ENCODE measurements at places on chromosomes 5 and 9.
A peak's percentile ranks its signal among the peaks of the same experiment; 100 is the strongest.

DNA sequence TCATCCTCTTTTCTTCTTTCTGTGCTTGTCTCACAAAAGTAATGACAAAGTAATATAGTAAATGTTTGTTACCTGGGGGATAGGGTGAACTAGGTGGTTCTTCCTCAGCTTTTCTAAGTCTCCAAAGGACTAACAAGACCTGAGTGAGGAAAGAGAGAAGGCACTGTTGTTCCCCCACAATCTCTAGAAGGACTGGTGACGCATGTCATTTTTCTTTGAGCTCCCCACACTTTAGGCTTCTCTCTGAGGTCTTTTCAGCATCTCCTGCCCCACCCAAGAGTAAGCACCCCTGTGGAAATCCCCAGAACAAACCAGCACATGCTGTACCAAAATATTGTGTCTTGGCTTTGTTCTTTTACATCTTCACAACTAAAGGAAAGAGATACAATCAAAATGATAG is 2.4 kb upstream of the IL7R start:
- peak; percentile 51 for DNase-seq

DNA sequence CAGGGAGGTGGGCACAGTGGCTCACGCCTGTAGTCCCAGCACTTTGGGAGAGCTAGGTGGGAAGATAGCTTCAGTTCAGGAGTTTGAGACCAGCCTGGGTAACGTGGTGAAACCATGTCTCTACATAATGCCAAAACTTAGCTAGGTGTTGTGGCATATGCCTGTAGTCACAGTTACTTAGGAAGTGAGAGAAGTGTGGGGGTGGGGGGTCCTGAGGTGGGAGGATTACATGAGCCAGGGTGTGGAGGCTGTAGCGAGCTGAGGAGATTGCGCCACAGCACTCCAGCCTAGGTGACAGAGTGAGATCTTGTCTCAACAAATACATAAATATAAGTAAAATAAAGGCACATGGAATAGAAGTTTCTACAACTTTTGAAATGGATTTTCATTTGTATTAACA is 23.1 kb downstream of the VCAN start:
- no peak for DNase-seq

GRCh38 chr9:17219261-17219660 is 84.4 kb downstream of the CNTLN start:
- DNase-seq: no peak

- DNase-seq: no peak
Observed at GRCh38 chr9:133734590-133735414, 3.4 kb downstream of the SARDH start.

DNA sequence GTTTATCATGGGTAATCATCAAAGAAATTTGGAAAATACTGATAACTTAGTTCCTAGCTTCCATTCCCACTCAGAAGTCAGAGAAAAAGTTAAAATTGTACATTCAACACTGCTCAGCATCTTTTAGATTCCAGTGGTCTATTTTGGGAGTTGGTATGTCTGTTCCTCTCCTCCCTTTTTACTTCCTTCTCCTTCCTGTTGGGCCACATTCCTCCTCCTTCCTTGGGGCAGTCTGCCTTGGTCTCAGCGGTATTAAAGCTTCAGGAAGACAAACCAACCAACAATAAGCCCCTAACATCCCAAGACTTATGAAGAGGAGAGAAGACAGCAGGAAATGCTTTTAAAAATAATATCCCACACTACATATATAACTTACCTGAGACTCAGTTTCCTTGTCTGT is 49.9 kb upstream of the SSBP2 start:
- DNase-seq: no peak

DNA sequence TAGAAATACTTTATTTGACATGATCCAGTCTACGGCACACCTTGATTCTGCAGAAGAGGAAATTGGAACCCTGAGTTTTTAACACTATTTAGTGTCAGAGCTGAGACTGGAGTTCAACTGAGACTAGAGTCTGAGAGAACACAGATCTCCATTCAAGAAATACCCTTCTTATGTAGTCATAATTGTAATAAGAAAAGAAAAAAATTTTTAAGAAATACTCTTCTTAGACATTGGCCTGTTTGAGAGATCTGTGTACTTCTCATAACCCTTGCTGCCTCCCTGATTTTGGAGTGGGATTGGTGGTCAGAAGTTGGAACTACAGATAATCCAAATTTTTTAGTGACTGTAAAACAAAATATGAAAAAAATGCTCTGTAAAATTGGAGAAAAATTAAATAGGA is 253.4 kb downstream of the ARRDC3 start:
- DNase-seq: no peak

DNA sequence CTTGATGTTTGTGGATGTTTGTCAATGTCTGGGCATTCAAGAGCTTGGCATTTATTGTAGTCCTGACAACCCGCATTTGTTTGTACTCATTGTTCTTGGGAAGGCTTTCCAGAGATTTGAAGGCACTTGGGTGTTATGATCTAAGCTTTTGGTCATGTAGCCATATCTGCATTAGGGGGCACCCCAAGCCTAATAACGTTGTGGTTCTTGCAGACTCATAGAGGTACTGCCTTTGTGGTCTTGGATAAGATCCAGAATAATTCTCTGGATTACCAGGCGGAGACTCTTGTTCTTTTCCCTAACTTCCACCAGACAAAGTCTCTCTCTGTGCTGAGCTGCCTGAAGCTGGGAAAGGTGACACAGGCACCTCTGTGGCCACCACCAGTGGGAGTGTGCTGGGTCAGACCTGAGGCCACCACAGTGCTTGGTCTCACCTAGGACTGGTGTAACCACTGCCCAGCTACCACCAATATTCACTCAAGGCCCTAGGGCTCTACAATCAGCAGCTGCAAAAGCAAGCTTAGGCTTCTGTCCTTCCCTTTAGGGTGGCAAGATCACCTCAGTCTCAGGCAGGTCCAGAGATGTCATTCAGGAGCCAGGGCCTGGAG is 144.4 kb upstream of the TAS2R1 start:
- DNase-seq: no peak

DNA sequence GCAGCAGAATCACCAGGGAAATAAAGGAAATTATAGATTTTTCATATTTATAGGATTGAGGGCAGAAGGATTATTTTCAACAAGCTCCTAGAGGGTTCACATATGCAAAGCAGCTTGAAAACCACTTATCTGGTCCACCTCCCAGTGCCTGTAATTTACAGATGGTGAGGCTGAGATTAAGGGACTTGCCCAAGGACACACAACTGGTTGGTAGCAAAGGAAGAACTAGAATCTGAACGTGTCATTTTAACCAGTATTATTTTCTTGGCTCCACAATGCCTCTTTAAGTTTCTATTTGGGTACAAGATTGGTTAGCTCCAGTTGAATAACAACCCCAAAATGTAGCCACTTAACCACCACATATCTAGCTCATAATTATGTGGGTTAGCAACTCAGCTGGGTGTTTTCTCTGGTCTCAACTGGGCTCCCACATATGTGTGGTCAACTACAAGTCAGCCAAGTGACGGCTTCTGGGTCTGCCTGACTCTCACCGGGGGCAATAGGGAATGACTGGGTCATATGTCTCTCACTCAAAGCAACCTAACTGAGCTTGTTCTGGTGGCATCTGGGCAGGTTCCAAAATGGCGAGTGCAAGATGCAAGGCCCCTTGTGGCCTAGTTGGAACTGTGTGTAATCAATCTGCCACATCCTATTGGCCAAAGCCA is 127.7 kb downstream of the ZDHHC21 start:
- DNase-seq: no peak

DNA sequence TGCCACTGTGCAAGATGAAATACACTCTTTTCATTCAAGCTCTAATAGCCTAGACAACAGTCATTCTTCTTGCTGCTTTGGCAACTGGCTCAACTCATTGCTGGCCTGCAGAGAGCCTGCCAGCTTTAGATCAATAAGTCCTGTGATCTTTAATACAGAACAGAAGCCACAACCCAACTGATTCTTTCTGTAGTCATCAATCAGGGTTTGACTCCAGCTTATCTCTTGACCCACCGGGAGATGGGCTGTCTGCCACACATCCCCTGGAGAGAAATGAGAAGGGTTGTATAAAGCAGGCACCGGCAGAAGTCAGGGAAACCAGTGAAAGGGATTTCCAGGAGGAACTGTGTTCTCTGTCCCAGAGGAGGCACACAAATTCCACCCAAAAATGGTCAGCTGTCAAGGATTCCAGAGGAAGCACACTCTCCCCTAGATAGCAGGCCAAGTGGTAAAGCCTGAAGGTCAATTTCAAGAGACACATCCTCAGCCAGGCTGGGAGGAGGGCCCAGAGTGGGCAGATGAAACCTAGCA is 24.5 kb downstream of the LHFPL2 start:
- DNase-seq: no peak

DNA sequence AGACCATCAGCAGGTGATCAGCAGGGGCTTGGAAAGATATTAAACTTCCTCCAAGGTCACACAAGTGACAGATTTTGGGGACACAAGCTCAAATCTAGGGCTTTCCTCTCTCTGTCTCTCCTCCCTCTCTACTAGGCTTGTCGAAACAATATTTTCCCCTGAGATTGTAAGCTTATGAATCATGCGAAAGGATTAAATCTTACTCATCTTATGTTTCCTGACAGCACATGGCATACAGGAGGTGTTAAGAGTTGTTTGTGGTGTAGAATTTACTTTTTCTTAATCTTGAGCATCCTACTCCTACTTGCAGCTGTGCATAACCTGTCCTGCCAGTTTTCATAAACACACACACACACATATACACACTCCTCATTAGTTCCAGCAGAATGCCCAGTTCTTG is 186.3 kb downstream of the MARCHF11 start:
- no peak for DNase-seq

DNA sequence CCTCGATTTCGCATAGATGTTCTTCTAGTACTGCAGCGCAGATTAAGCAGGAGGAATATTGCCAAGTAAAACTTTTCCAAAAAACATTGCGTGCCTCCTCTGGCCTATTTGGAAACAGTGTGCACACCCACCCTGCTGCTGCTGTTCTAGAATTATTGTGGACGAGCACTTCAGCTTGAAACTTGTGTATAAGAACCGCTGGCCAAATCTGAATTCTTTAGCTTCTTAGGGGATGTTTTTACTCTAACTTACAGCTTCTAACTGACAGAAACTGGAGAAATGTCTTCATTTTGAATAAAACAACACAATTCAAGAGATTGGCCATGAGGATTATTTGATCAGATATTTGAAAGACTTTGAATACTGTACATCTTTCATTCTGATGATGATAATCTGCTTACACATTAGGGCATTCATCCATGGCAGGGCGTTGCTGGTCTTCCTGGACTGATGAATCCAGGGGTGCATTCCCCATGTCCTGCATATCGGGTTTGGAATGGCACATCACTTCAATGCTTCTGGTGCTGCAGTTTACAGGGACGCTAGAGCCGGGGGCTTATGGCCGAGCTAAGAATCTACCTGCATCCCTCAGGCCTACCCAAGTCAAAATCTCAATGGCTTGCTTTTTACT is 6.5 kb downstream of the ADAMTS16 start:
- DNase-seq: no peak

- DNase-seq: no peak
Observed at GRCh38 chr9:34927061-34927460, 31.0 kb upstream of the PHF24 start.

DNA sequence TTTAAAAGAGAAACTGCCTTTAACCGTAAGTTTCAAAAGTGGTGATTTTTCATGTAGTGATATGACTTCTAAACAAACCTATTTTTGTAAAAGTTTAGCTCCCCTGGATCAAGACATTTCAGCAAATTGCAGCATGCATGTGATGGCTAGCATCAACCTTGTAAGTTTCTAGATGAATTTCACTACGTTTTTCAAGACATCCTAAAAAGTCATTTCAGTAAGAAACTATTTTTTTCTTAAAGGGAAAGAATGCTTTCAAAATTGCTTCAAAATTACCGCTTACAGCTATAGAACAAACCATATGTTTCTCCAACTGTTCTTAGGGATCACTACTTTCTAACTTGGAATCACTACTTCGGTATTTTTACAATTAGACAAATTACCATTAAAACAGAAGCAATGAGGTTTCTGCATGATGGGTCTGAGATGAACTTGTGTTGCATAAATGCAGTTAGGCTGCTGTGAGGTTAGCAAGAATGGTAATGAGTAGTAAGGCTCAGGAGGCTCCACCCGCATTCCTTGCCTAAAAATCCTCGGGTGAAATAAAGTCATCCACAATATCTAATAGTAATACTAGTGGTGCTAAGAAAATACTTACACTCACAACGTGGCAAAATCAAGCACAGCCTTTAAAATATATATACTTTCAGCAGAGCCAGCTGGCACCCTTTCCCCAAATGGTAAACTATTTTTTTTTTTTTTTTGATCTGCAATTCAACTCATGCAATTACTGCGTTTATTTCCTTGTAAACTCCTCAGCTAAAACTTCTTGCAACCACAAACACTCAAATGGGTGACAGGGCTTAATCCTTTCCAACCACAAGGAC is 53.8 kb downstream of the CDC14B start:
- DNase-seq: no peak

DNA sequence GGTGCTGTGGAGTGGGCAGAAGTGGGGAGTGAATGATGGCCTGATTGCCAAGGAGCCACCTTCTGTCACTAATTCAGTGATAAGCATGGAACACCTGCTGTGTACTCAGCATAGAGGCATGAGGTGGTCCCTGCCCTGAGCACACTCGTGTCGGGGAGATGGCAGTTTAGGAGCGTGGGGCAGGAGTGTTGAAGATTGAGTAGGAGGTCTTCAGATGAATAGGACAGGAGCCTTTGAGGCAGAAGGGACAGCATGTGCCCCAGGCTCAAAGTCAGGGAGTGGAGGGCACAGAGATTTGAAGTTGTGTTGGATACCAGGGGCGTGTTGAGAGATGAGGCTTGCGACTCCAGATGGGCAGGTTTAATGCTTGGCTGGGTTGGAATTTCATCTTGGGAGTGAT is 55.0 kb downstream of the ZNF618 start:
- DNase-seq: no peak

GRCh38 chr5:81604193-81604592 is 146.7 kb downstream of the SSBP2 start:
- no peak for DNase-seq

DNA sequence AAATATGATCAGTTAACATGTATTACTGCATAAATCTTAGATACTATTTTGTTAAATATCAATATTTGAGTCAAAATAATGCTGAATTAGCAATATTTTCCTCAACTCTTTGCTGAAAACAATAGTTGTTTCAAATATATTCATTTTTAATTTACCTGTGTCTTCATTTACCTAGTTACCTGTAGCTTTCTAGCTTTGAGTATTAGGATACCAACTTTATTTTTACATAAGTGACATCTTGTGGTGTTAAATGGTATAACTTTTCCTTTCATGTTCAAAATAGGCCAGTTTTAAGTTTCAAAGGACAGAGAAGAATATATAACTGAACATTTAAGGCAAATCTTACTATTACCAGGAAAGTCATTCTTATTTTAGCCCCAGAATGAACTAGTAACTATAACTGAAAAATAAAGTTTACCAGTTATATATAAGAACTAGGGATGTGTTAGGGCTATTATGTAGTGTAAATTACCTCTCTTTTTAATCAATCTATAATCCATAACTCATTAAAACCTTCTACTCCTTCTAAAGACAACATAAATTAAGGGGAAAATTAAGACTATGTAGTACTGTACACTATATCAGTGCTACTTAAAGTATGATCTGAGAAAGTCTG is 25.3 kb downstream of the AP3B1 start:
- no peak for DNase-seq

GRCh38 chr5:105903069-105903468 is 1767.7 kb downstream of the EFNA5 start:
- no peak for DNase-seq
